Stimulated activated CD4-positive, alpha-beta T cell treated with anti-CD3 and anti-CD28 coated beads, Interleukin-2, amount 100 ng/mL, for 24 hours (primary cell): ENCODE measurements at places on chromosomes 5 and 9.

DNA sequence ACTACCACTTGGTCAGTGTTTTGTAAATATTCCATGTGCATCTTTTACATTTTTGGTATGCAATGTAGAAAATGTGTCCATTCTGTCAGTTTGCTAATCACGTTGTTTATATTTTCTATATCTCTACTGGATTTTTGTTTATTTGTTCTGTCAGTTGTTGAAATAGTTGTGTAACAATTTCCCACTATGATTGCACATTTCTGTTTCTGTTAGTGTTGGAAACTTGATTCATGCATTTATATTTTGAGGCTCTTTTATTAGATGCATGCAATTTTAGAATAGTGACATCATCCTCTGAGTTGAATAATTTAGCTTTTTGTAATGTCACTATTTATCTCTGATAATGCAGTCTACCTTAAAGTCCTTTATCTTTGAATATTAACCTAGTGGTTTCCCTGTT, 25.8 kb upstream of the LECT2 start:
- no peak for DNase-seq

GRCh38 chr9:132639322-132639721, 30.5 kb downstream of the DDX31 start:
- DNase-seq: no peak

DNA sequence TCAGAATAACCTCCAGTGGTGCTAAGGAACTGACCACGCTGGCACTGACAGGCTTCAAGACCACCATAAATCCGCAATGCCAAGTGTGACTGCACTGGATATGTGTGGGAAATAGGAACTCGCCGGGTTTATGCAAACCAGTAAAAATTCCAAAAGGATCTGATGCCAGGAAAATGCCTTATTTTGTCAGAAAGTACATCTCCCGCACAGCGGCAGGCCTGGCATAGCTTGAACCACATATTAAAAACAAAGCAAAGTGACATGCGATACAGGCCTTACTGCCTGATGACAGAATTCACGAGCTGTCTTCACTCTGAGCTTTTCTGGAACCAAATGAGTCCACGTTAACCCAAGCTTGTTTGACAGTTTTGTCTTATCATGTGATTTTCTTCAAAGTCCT, 139.6 kb downstream of the GLIS3 start:
- no peak for DNase-seq

DNA sequence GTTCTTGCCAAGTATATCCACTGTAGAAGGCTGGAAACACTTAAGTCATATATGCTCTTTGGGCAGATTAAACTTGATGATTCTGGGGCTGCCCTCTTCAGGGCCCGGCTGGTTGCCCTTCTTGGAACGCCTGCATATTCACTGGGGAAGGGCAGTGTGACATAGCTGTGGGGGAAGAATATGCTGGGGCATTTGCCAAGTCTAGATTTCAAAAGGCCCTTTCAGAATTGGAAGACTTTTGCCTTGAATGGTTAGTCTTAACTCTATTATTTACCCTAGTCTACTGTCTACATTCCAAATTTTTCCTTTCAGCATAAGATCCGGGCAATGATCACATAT, 161.2 kb upstream of the PITX1 start:
- no peak for DNase-seq

- DNase-seq: no peak
Measured at GRCh38 chr5:179800696-179801201, 5.9 kb downstream of the MGAT4B start.

- DNase-seq: no peak
Measured at GRCh38 chr5:34410411-34411139, 245.6 kb upstream of the RAI14 start.

- DNase-seq: no peak
Measured at GRCh38 chr9:76618762-76619161, 145.5 kb upstream of the PCA3 start.

DNA sequence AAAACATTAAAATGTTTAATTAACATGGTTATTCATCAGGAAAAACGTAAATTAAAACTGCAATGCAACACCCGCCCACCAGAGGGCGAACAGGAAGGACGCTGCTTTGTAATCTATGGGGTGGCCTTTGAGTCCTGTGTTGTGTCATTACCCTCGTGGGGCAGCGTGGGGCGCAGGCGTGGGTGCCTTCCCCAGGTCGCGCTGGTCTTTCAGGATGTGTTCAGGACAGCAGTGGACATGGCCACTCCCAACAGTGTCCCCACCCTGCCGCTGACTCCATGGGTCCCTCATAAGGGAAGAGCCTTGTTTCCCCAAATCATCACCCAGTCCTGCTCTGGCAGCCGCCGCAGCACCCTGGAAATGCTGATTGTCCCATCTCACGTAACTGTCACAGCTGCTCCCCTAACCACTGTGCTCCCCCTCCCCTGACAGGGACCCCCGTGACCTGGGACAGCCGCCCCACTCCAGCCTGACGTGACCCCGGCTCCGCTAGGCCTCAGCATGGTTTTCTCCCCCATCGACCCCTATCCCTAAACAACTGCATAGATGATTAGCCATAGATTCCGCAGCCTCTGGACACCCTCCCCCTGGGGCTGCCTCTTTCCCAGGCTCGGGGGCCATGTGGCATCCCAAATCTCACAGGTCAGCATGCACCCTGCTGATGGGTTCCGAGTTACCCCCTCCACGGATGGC, 36.4 kb downstream of the GLT6D1 start:
- DNase-seq: peak; percentile 70

DNA sequence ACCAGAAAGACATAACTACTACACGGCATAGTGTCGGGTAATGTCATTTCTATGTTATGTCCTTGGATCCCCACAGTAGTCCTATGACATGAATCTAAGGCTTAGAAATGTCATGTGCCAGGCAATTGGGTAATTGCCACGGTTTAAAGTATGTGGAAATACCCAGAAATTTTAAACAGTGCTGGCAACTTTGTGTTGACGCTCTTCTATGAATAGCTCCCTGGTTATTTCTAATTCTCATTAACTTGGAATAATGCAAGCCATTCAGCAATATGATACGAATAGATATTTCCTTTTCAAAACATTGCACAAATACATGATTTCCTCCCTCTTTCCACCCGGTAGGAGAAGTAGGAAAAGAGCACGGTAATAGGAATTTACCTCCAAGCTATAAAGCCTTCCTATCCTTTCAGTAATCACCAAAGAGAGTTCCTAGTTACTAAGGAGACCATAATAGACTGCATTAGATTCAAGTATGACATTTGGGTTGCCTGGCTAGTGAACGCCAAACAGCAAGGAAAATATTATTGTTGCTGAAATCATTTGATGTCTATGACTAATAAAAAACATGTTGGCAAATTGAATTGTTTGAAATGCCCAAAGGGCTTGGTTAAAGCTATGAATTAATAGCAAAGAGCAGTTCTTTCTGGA, 168.4 kb downstream of the CCDC192 start:
- DNase-seq: no peak

DNA sequence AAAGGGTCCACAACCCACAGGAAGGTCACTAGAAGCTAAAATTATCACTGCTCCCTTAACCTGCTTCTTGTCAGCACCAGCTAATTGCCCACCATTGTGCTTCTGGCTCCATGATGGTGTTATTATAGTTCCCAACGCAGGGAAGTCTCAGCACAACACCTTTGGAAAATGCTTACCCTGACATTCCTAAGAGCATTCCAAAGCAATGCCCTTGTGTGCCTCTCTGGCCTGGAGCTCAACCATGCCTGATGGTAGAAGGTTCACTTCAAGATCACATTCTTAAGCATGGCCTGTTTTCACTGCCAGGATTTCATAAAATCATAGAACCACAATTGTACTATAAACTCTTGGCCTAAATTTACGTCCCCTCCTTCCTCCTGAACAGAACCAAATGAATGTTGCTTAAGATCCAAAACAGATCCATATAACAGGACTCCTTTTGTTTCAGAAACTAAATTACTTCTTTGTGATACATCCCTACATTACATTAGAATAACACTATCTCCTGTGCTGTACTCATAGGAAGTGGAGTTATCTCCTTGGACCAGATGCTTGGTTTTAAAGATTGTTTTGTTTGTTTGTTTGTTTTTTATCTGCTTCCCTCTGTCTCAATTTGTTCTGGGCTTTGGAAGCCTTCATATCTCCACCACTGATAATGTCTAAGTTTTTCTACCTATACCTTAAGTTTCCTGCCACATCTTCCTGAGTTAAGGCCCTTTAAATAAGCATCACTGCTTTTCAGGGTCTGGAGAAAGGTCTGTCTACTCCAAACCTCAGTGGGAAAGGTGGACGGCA, 32.1 kb downstream of the ARL15 start:
- DNase-seq: no peak

- peak; percentile 57 for DNase-seq
Measured at GRCh38 chr5:135398160-135398854, 724 bp downstream of the MACROH2A1 start.

- no peak for DNase-seq
Measured at GRCh38 chr5:60698336-60698735, 1.6 kb downstream of the DEPDC1B start.

DNA sequence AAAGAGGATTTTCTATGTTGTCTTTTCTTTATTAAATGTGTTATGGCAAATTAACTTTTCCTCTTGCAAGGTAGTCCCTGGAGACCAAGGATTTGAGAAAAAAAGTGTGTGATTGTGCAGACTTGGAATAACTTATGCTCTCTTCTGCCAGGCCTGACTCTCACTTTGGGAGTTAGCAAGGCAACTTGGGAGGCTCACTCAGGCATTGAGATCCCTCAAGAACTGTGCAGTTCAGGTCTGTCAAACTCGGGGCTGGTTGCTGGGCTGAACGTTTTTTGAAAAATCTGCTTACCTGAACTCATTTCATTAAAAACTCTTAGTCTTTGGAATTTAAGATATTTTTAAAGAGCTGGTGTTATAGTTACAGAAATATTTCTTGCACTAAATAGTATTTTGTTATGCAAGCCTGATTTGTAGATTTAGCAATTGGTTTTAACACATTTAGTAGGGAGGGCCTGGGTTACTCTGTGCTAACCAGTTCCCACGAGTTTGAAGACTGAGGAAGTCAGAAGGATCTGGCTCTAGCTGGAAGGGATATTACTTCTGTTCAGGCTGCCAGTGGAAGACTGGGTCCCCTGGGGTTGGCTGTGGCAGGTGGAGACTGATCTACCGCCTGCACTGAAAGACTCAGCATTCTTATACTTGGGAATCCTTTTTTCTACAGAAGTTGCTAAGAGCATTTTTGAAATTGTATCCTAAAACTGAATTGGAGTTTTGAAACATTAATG, 150.4 kb upstream of the PCSK5 start:
- DNase-seq: no peak

DNA sequence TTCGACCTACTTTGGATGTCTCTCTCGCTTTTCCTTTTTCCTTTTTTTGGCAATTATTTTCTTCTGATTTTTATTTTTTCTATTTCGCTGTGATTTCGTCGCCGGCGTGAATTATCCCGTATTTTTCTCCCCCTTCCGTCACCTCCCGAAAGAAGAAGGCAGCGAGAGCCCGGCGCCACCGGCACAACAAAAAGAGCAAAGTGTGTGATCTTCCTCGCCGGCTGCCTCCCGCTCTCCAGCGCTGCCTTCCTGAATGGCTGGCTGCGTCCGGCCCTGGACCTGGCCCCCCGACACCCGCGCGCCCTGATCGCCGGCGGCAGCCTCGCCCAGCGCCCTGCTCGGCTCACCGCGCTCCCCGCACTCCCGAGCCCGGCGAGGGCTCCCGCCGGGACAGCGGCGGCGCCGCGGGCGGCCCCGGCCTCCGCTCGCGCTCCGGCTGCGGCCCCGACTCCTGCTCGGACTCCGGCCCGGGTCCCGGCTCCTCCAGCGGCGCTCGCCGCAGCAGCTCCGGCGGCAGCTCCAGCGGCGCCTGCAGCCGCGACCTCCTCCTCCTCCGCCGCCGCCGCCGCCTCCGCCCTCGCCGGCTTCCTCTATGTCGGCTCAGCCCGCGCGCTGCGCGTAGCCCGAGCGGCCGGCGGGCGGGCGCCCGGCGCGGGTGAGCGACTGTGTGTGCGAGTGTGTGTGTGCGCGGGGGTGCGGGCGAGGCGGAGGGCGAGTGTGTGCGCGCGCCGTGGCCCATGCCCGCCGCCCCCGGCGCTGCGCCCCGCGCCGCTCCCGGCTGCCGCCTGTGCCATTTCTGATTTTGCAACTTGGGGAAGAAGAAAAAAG, 960 bp downstream of the NR2F1 start:
- DNase-seq: no peak

DNA sequence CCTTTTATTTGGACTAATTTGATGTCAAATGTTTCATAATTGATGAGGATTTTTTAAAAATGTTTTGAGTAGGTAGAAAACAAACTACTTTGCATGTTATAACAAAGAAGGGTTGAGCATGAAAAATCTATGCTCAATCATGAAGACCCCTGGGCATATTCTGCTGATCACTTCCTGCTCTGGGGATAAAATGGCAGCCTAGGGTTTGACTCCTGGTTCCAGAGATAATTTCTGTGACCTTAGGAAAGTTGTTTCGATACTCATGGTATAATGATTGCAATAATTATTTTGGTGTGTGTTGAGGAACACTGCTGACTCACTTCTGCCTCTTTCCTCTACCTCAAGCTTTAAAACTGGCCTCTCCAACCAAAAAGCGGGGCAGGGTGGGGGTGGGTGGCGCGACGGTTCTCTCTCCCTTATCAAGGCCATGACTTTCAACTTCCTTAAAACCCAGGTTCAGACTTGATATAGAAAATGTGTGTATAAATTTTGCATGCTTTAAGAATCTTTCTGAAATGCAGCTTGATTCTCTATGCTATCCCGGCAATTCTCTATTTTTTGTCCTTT, 6.0 kb upstream of the PIP5K1B start:
- DNase-seq: no peak

- DNase-seq: no peak
Measured at GRCh38 chr9:19870988-19871387, 82.2 kb upstream of the SLC24A2 start.

GRCh38 chr9:4022435-4023067, 277.3 kb downstream of the GLIS3 start:
- no peak for DNase-seq

DNA sequence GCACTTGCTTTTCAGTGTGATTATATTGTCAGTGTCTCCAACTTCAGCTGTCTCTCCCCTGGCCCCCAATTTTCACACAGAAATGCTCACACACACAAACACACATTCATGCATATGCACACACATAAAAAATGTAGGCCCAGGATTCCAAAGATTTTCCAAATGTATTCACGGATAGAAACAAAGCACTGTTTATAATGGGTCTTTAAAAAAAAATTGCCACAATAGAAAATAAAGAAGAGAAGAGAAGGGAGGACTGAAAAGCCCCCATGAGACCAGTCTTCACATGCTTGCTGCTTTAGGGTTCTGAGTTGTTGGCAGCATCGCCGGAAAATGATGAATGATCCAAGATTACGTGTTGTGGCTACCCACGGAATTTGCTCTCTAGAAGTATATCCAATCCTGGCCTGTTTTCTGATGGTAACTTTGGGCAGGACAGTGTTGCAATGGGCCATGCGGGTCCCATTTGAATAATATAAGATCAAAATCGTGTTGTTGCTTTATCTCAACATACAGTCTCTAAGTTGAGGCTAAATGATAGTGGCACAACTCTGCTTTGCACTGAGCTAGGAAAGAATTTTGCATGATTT, 36.2 kb upstream of the ACO1 start:
- DNase-seq: no peak

GRCh38 chr5:67377631-67378030, 181.0 kb upstream of the CD180 start:
- no peak for DNase-seq

- DNase-seq: no peak
Measured at GRCh38 chr5:151699071-151699901, 12.6 kb upstream of the SPARC start.
